ENCODE measurements at places on chromosomes 4 and X.

- DNase-seq = peak; percentile 95
These were observed 8.8 kb upstream of the RASL11B start for GRCh38 chr4:52853351-52853750.

GRCh38 chr4:120111745-120112144 is 45.1 kb upstream of the MAD2L1 start:
- DNase-seq = no peak

GRCh38 chr4:122803788-122804208 is 22.8 kb upstream of the FGF2 start:
- no peak for DNase-seq

DNA sequence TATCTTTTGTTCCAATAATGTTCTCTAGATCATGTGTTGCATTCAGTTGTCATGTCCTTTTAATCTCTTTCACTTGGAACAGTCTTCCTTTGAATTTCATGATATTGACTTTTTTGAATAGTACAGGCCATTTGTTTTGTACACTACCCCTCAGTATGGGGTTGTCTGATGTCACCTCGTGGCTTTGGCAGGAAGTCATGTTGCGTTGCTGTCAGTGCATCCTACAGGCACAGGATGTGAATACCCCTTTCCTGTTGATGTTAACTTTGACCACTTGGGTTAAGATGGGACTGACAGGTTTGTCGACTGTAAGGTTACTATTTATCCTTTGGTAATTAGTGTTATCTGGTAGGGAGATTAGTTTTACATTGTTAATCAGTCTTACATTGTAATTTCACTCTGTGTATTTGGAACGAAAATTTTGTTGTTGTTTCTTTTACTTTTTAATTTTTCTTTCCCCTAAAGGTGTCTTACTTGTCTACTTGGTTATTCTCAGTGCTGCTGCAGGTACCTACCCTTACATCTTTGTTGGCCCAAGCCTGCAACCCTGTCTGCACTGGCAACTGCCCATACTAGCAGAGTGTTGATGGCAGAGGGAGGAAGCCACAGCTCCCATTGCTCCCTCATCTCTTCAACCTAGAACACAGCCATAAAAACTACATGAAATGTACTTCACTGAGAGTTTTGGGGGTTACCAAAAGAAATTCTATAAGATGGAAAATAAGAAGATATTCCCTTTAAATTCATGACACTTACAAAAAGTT is 14.7 kb upstream of the ATP8A1 start:
- DNase-seq = no peak

GRCh38 chr4:103018391-103019307 is 856 bp downstream of the SLC9B1 start:
- DNase-seq = peak; percentile 2

GRCh38 chr4:836750-837301 is 10.9 kb upstream of the CPLX1 start:
- no peak for DNase-seq

DNA sequence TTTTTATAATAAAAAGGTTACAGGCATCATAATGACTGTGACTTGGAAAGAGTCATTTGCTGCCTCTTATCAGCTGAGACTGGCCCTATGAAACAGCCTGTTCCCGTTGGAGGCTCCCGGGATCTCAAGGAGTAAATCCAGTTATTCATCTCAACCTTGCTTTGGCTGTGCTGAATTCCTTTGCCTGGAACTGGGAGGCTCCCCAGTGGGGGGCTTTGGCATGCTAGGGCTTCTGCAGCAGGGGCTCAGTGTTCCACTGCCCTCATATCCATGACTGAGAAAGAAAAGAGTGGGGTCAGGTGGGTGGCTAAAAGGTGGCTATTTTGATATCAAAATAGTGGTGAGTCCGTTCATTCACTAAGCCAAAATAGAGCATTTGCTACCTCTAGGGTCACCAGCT is 71.2 kb downstream of the TRPC5 start:
- DNase-seq = no peak

GRCh38 chrX:41538707-41539106 is 91.6 kb downstream of the NYX start:
- DNase-seq = no peak

GRCh38 chr4:171629737-171630136 is 183.5 kb upstream of the GALNTL6 start:
- no peak for DNase-seq

- DNase-seq = peak; percentile 77
These were observed 45.1 kb upstream of the SLC4A4 start for GRCh38 chr4:71293705-71294104.

- no peak for DNase-seq
These were observed 325.4 kb upstream of the SMIM31 start for GRCh38 chr4:164428561-164428960.

DNA sequence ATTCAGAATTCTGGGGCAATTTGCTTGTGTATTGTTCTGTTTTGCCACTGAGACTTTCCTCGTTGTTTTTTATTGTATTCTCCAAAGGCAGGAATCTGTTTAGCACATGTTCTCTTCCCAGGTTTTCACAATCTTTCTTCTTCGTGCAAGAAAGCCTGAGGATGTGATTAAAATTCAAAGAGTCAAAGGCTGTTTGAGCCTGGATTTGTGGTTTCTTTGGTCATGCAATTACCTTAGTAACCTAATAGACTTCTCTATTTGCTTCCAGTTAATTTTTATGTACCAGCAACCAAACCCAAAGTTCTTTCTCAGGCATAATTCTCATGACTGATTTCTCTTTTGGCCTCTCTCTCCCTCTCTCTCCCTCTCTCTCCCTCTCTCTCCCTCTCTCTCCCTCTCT is 1420.1 kb upstream of the TENM3 start:
- peak; percentile 3 for DNase-seq

- DNase-seq = no peak
These were observed 20.8 kb upstream of the PRSS48 start for GRCh38 chr4:151256134-151256533.

DNA sequence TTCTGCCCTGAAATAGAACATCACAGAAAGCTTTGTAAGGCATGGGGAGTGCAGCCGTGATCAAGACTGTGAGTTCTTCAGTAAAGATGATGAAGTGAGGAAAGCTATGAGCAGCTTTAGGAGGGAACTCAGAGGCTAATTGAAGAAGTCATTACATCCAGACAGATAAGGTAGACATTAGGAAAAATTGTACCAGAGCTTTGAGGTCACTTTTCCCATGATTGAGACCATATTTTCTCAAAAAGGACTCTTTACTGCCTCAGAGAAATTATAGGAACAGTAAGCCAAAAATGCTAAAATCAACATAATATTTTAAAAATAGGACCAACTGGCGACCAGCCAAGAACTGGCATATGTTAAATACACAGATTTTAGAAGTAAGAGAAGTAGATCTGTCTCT is 11.2 kb downstream of the CHST7 start:
- DNase-seq = no peak

- DNase-seq = no peak
These were observed 1.3 kb downstream of the NEXMIF start for GRCh38 chrX:74923942-74924448.

- DNase-seq = no peak
These were observed 90.0 kb upstream of the GATB start for GRCh38 chr4:151850791-151851213.

DNA sequence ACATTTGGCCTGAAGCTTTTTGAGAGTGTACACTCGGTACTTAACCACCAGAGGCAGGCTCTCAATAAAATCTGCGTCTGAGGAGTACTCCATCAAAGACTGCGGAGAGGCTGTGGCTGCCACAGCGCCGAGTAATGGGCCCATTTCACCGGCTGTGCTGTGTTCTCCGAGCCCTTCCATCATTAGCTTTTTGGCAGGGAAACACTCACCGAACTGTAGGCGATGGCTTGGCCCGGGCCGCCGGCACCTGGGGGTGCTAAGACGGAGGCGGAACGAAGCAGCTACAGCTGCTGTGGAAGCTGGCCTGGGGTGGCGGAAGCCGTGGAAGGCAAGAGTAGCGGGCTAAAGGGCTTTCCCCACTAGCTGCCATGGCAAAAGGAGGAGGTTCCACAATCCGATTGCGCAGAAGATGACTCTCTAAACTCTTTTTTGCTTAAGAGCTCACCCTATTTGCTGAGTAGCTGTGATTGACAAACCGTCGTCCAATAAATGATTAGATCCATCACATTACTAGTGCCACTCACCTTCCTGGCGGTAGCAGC is 48.5 kb upstream of the PABPC1L2A start:
- DNase-seq = no peak

GRCh38 chr4:158163941-158164767 is 8.7 kb downstream of the GASK1B start:
- no peak for DNase-seq

- no peak for DNase-seq
These were observed 126.6 kb downstream of the FHDC1 start for GRCh38 chr4:153062652-153063168.

- peak; percentile 18 for DNase-seq
These were observed 60.1 kb downstream of the TSC22D3 start for GRCh38 chrX:107715331-107716117.

GRCh38 chrX:121456315-121456714 is 408.9 kb downstream of the GLUD2 start:
- DNase-seq = no peak

DNA sequence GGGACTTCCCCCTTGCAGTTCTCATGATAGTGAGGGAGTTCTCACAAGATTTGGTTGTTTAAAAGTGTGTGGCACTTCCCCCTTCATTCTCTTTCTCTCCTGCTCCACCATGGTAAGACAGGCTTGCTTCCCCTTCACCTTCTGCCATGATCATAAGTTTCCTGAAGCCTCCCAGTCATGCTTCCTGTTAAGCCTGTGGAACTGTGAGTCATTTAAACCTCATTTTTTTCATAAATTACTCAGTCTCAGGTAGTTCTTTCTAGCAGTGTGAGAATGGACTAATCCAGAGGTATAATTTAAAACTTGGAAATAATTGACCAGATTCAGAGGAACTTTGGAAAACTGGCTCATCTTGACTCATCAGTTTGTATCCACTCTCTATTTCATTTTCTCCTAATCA is 129.0 kb downstream of the TMEM47 start:
- no peak for DNase-seq

GRCh38 chr4:173264245-173264644 is 69.9 kb downstream of the HMGB2 start:
- no peak for DNase-seq

DNA sequence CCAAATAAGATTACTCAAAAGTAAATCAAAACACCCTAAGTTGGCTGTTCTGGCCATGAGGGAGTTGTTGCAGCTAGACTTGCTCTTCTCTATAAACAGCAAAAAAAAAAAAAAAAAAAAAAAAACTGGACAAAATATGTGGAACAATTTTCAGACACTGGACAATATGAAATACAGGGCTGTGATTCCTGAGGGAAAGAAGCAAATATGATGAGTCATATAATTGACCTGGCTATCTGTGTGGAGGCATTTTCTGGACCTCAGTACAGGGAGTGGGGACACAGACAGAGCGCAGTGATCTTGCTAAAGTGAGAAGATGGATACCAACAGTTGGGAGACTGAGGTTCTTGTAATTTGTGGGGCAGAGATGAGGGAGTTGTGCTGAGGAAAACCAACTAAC is 192.0 kb upstream of the HAND2 start:
- no peak for DNase-seq

DNA sequence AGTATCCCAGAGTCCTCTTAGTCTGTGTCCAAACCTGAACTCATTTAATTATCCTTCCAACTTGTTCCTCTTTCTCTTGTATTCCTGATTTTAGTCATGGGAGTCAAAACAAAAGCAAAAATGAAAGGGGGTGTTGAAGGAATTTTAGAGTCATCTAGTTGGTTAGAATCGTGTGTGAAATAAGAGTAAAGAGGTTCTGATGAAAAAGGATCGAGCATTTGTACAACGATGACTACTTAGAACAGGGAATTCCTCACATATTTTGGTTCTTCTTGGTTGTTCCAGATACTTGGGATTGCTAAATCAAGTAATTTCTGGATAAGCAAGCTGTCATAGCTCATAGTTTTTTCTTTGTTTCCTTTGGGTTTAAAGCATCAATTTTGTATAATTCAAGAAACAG is 194.4 kb downstream of the BCOR start:
- DNase-seq = peak; percentile 75

Measured in fibroblast of skin of right quadriceps (primary cell).